ENCODE measurements at places on chromosomes 12 and 14.

DNA sequence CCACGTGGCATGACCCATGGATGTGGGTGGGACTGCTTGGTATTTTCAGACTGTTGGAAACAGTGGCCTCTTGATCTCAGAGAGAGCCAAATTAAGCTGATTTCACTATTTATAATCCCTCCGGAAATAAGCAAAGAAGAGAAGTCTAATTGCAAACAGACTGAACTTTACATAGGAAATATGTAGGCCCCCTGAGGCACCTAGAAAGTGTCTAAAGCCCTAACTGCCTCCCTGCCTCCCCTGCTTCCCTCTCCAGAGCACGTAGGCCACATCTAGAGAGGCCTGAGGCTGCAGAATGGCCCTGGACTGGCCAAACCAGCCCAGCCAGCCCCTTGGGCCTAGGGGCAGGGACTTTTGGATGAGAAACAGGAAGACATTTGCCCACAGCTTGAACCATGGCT lies 123.8 kb downstream of the ZFP36L1 start:
- no peak for DNase-seq

GRCh38 chr12:108792361-108793292 lies 61.3 kb upstream of the CORO1C start:
- DNase-seq, result no peak

DNA sequence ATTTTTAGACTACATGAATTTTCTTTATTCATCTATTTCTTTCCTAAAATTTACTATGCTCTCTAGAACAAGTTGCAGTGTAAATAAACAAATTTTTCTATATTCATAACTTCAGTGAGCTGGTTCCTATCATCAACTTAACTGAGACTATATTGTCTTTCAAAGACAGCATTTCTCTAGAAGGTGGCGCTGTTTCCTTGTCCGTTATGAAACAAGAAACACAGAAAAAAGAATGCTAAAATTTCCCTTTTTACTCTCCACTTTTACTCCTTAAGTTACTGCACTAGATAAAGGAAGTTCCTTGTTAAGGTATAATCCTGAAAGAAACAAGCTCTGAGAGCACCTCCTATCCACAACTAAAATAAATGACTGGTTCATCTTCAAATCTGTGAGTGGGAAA lies 8.2 kb upstream of the CLEC2A start:
- DNase-seq, result no peak

GRCh38 chr14:53325176-53325806 lies 172.2 kb upstream of the DDHD1 start:
- DNase-seq, result no peak

DNA sequence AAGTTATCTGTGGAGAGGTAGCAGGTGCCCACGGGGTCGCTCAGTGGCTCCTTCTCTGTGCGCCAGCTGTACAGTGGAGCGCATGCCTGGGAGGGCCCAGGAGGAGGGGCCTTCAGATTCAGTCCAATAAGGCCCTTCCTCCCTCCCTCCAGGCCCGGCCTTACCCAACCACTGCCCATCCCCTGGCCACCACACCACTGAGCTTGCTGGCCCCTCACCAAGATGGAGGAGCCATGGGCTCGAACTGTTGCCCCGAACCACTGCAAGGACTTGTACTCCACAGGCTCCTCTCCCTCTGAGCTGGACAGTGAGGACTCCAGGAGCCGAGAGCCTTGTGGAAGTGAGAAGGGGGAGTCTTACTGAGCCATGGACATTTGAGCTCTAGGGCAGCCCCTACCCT lies 9.8 kb downstream of the ITGA5 start:
- DNase-seq, result no peak

GRCh38 chr12:7935590-7936581 lies at the start of gene SLC2A3:
Gene SLC2A3 (minus strand): TSS chr12:7936187. CDS start chr12:7936034, 153 bp downstream.
- DNase-seq, result no peak

GRCh38 chr14:57816568-57817284 lies 49.2 kb downstream of the SLC35F4 start:
- DNase-seq, result no peak

DNA sequence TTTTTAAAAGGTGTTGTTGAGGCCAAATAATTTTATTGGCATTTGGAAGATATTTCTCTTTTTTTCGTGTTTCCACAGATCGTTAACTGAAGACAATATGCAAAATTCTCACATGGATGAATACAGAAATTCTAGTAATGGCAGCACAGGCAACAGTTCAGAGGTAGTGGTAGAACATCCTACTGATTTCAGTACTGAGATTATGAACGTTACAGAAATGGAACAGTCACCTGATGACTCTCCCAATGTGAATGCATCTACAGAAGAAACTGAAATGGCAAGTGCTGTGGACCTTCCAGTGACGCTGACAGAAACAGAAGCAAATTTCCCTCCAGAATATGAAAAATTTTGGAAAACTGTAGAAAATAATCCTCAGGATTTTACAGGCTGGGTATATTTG lies 11.2 kb downstream of the PRPF39 start:
- DNase-seq, result no peak

DNA sequence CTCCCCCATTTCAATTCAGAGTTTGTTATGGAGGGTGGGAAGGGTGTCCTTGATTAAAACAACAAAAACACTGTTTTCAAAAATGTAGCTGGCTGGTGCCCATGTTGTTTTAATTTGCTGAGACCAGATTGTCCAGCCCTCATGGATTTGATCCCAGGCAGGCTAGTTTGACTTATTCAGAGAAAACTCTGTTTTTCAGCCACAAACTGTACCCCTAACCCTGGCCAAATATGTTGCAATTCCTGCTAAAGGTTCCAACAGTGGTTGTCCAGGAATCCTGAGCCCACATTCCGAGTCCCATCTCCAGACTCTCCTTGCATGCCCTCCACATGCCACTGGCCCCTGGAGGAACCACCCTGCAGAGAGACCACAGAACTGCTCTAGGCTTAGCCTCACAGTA lies 36.0 kb downstream of the MAP1LC3B2 start:
- DNase-seq, result no peak

Data from HuH-7 (cell line).